ENCODE measurements at places on chromosomes 3 and 15. TPM values are rescaled to one million over a fixed set of nuclear protein-coding genes. Genes with fewer than 3 reads are reported as not detected.

- no peaks in the 10 kb centered on the region for H3K27me3 ChIP-seq
- no peak overlapping the region for H3K27ac ChIP-seq
- H3K4me1 ChIP-seq, result no peaks in the 10 kb centered on the region
- H3K4me3 ChIP-seq, result no peak overlapping the region
Measured at GRCh38 chr3:155555479-155556060, 189.3 kb downstream of the PLCH1 start.

DNA sequence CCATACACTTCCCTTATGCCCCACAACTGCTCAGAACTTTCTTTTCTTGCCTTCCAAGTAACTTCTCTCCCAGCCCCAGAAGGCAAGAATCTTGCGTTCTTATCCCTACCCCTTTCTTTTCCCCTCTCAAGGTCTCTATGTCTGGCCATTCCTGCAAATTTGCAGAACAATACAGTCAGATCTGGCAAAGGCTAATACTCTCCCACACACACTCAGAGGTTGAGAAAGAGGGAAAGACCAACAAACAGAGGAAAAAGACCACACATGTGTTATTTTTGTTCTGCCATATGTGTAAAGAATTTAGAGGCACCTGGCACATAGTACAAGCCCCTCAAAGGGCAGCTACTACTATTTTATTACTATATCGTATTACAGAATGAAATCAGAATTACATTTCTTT lies 25.7 kb downstream of the GJD2 start:
- no peaks in the 10 kb centered on the region for H3K36me3 ChIP-seq
- no peaks in the 10 kb centered on the region for H3K4me1 ChIP-seq
- H3K27me3 ChIP-seq, result no peaks in the 10 kb centered on the region
- DNase-seq, result no peak

Gene APOD
- total RNA-seq, result 355 TPM

DNA sequence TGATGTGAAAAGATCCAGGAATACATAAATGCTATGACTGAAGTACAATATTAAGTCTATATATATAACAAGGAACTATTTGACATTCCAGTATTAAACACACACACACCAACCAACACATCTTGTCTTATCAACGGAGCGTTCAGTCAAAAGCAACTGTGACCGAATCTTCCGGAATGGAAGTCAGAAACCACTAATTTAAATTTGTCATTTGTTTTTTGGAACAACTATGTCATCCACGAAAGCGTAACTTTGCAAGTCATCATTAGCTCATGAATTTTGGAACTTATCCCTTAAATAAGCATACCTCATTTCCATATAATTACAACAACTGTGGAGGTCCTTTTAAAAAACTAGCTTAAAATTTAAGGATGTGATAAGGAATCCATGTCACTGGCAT lies 5.0 kb downstream of the ZNF385D start:
- peaks cover 45% of the 10 kb centered on the region for H3K4me1 ChIP-seq
- no peaks in the 10 kb centered on the region for H3K27me3 ChIP-seq
- DNase-seq, result no peak

Gene HRG
- total RNA-seq, result not detected

DNA sequence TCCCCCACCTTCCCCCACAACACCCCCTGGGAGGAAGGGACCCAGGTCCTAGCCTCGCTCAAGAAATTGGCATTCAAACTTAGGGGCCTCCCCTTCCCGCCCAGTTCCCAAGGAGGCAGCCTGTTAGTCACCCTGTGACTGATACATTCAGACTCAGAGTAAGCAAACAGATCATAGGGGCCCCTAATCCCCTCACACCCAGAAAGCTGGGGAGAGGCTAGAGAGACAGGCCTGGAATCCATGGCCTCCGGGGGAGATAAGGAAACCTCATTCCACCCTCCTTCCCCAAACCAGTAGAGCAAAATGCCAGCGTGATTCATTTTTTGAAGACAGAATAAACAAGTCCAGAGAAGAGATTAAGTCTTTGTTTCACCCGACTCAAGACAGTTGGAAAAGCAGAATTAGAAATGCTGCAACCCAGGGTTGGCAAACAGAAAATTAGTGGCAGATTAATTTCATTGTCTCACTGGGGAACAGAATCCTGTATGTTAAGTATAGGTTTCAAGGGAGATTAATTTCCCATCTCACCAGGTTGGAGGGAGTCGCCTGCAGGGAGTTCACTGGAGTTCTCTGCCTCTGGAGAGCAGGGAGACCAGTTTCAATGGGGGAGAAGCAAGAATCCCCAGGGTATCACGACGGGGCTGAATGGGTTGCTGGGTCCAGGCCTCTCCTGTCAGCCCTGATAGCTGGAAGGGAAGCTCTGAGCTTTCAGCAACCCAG lies 268.3 kb downstream of the UACA start:
- H3K36me3 ChIP-seq, result no peaks in the 10 kb centered on the region
- DNase-seq, result no peak
- peaks cover 7% of the 10 kb centered on the region for H3K4me1 ChIP-seq
- no peak overlapping the region for H3K4me3 ChIP-seq
- no peak overlapping the region for H3K27ac ChIP-seq

DNA sequence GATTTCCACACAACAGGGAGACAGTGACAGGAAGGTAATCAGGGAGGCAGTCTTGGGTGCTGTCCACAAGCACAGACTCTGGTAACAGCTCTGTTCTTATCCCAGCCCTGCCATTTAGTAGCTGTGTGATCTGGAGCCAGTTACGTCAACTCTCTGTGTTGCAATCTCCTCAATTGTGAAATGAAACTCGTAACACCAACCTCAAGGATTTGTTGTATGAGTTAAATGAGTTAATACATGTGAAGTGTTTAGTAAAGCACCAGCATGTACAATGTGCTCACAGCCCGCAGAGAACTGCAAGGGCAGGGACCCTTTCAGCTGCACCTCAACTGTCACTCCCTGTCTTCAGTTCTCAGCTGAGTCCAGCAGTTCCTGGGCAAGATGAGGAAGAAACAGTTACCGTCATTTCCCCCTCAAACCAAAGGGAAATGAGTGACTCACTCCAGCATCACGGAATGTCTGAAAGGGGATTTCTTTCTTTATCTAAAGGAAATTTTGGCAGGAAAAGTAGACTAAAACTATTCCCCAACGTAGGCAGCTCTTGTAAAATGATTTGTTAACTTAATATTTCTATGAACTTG lies 39.9 kb upstream of the MB21D2 start:
- no peaks in the 10 kb centered on the region for H3K4me1 ChIP-seq
- DNase-seq, result no peak
- H3K4me3 ChIP-seq, result no peak overlapping the region

Gene ATP6V1A
- 22.7 TPM for total RNA-seq

- H3K27ac ChIP-seq, result no peak overlapping the region
- no peaks in the 10 kb centered on the region for H3K27me3 ChIP-seq
- H3K36me3 ChIP-seq, result no peaks in the 10 kb centered on the region
- DNase-seq, result no peak
- H3K4me3 ChIP-seq, result no peak overlapping the region
- no peaks in the 10 kb centered on the region for H3K4me1 ChIP-seq
Measured at GRCh38 chr3:31319332-31319731, 213.4 kb upstream of the STT3B start.

Gene CXCR6
- 0.57 TPM for total RNA-seq

GRCh38 chr15:70870051-70870450 lies 16.1 kb upstream of the LARP6 start:
- H3K4me1 ChIP-seq, result peaks cover 44% of the 10 kb centered on the region
- no peak overlapping the region for H3K27ac ChIP-seq
- no peaks in the 10 kb centered on the region for H3K27me3 ChIP-seq
- no peak for DNase-seq
- H3K4me3 ChIP-seq, result no peak overlapping the region

DNA sequence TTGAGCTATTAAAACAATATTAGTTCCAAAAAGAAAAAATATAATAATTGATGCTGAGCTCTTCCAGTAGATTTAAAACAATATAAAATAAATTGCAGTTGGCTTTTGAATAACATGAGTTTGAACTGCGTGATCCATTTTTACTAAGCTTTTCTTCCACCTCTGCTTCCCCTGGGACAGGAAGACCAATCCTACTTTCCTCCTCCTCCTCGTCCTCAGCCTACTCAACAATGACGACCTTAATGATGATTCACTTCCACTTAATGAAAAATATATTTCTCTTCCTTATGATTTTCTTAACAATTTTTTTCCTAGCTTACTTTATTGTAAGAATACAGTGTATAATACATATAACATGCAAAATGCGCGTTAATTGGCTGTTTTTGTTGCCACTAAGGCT lies 78.9 kb upstream of the THRB start:
- H3K27me3 ChIP-seq, result no peaks in the 10 kb centered on the region
- H3K4me3 ChIP-seq, result no peak overlapping the region
- DNase-seq, result no peak
- H3K27ac ChIP-seq, result no peak overlapping the region
